ENCODE measurements at places on chromosomes 6 and 20.

DNA sequence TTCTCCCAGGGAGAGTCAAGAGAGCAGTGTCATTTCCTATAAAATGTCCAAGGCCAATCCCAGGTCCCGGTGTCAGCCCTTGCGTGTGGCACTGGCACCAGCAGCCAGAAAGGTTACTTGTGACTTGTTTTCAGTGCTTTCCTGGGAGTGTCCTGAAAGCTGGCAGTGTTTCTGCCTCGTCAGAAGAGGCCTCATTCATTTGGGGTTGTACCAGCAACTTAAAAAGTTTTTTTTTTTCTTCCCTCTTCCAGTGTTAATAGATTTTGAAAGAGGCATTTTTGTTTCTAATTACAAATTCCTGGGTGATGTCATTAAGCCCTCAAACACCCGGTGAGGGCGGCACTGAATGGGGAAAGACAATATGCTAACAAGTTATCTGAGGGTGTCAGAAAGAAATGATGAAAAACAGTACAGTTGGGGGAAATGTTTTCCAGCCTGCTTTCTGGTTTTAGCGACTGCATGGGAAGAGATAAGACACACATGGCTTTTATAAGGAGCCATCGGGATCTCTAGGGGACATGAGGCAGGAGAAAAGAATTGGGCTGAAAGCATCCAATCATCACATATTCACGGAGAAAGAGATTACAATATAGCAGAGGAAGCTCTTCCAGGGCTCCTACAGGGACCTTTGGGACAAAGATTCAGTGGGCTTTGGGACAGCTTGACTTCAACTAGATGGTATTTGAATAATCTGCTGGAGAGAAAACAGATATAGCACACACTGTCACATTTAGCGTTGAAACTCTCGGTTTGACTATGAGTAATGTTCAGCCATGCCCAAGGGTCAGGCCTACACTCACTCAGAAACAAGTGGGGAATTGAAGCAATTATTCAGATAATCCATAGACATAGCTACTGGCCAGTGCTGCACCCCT, 153.0 kb downstream of the BCAS1 start:
- peak; percentile 29 for DNase-seq

DNA sequence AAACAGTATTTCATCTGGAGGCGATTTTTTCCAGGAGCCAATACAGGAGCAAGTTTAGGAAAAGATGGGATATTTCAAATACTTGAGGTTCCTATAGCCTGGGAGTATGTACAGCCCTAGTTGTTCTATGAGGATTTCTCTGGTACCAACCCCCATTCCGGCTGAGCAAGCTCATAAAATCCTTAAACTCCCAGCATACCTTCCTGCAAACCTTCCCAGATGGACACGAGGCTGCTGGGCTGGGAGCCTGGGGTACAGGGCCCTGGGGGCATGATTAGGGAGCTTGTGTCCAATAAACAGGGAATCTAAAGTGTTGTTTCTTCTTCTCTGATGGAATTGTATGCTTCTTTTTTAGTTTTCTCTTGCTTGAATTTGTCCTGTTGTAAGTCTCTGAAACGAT, 1.5 kb downstream of the PRRC2A start:
- no peak for DNase-seq

- DNase-seq, result no peak
Measured at GRCh38 chr20:5156675-5157448, 30.1 kb downstream of the CDS2 start.

GRCh38 chr6:151325075-151326050, 66.0 kb downstream of the ZBTB2 start:
- DNase-seq, result no peak

GRCh38 chr20:21053002-21053762, 53.0 kb downstream of the LINC00237 start:
- no peak for DNase-seq

- no peak for DNase-seq
Measured at GRCh38 chr6:35417979-35418661, 34.0 kb upstream of the FANCE start.
